Stimulated activated CD8-positive, alpha-beta memory T cell treated with anti-CD3 and anti-CD28 coated beads, Interleukin-2, amount 100 ng/mL, for 48 hours (primary cell): ENCODE measurements at places on chromosomes 3 and 15.
A peak's percentile ranks its signal among the peaks of the same experiment; 100 is the strongest.

GRCh38 chr3:76859596-76859995, 180.3 kb upstream of the ROBO2 start:
- DNase-seq, result no peak

- DNase-seq, result no peak
These were observed 2.8 kb upstream of the DNAH1 start for GRCh38 chr3:52313188-52313773.

GRCh38 chr3:12902181-12902999, 61.0 kb upstream of the RPL32 start:
- DNase-seq, result no peak

GRCh38 chr15:25374143-25374542, 64.7 kb downstream of the UBE3A start:
- no peak for DNase-seq

DNA sequence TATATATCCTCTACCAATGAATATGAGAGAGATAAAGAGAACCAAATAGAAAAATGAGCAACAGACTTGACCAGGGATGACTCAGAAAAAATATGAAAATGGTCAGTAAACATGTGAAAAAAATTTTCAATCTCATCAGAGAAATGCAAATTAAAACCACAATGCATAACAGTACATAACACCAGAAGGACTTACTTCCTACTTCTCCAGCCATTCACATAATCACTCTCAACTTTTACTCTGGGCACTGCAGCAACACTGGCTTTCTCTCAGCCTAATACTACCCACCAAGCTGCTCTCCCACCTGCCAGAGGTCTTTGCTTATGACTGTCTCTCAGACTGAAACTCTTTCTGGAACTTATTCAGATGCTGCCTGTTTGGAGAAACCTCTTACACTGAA, 49.4 kb downstream of the DPH6 start:
- DNase-seq, result no peak

- DNase-seq, result no peak
These were observed 430.6 kb downstream of the FOXP1 start for GRCh38 chr3:71152892-71153265.

DNA sequence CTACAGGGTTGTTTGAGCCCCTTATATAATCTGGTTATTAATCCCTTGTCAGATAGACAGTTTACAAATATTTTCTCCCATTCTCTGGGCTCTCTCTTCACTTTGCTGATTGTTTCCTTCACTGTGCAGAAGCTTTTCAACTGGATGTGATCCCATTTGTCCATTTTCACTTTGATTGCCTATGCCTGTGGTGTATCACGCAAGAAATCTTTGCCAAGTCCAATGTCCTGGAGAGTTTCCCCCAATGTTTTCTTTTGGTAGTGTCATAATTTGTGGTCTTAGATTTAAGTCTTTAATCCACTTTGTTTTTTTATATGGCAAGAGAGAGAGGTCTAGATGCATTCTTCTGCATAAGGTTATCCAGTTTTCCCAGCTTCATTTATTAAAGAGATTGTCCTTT, 40.7 kb downstream of the XXYLT1 start:
- DNase-seq, result no peak

DNA sequence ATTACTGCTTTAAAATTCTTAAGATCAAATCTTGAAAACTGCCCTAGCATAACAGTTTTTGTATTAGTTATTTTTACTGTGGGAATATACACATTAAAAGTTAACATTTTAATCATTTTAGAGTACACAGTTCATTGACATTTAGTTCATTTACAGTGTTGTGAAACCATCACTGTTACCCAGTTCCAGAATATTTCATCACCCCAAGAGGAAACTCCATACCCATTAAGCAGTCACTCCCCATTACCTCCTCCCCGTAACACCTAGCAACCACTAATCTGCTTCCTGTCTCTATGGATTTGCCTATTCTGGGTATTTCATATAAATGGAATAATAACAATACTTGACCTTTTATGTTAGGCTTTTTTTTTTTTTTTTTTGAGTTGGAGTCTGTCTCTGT, 164.1 kb upstream of the LRRFIP2 start:
- DNase-seq, result no peak

DNA sequence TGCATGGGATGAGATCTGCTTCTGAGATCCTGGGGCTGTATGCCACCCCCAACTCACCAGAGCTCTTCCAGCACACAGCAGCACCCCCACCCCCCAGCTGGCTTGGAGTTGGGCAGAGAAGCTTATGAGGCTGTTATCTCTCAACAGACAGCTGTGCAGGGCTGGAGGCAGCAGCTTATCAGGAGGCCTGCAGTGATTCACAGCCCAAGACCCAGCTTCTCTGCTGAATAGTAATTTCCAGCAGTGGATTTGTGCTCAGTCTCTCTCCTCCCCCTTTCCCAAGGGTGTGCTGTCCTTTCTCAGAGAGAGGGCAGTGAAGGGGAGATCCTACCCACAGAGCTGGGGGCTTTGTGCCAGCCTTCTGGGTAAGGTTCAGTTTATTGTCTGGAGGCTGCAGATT, 2.1 kb downstream of the RPP25 start:
- DNase-seq, result no peak

GRCh38 chr3:184184546-184185230, 1.3 kb upstream of the ABCF3 start:
- DNase-seq, result no peak

DNA sequence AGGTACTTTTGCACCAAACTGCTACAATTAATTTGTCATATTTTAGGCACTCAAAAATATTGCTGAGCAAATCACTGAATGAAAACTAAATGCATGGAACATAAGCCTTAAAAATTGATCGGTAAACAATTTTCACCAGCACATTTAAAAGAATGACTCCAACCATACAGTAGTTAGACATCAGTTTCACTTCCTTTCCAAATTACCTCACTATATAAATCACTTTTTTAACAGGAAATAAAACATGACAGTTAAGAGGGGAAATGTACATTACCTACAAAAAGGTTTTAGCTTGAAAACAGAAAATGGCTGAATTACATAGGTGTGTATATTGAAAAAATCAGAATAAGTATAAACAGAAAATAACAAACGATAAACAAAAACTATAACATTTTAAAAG, 108.4 kb downstream of the SERPINI1 start:
- DNase-seq, result no peak

GRCh38 chr3:101102678-101103296, 109.6 kb upstream of the ABI3BP start:
- no peak for DNase-seq

DNA sequence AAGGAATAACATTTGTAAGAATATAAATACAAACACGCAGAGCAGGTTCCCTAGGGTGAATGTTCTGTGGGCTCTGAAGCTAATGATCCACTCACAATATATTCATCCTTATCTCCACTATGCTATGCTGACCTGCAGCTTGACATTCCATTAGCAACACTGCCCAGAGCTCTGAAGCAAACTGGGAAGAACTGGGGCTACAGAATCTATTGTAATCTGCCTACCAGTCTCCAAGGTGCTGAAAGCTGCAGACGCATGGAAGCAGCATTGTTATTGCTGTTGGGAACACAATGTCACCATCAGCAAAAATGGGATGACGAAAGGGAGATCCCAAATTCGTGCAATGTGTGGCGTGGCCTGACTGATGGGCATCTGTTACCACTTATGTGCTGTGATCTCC, 316.7 kb upstream of the RORA start:
- DNase-seq, result no peak

GRCh38 chr3:98323425-98323824, 30.2 kb upstream of the OR5K4 start:
- no peak for DNase-seq

- peak; percentile 23 for DNase-seq
These were observed 30.3 kb downstream of the CDC25A start for GRCh38 chr3:48157950-48158376.

DNA sequence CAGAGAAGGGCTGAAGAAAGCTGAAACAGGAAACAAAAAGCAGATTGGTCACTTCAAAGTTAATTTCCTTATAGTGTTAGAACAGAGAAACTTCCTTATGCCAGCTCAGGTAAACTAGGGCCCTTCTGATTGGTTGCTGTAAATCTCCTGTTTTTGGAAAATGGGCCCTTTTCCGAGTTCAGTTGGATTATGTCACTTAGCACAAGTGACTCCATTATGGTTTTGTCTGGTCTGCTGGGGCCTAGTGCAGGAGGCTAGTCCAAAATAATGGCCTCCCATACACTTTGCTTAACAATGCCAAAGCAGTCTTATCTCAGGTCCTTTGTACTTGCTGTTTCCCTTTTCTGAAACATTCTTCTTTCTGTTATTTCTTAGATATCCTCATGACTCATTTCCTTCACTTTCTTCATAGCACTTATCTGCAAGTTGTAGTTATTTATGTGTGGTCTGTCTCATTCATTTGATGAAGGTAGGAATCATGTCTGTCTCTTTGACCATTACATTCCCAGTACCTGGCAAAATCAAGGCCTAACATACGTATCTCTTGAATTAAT, 7.7 kb upstream of the DCP1A start:
- no peak for DNase-seq

- DNase-seq, result no peak
These were observed 102.0 kb downstream of the TBC1D2B start for GRCh38 chr15:77975332-77976094.

DNA sequence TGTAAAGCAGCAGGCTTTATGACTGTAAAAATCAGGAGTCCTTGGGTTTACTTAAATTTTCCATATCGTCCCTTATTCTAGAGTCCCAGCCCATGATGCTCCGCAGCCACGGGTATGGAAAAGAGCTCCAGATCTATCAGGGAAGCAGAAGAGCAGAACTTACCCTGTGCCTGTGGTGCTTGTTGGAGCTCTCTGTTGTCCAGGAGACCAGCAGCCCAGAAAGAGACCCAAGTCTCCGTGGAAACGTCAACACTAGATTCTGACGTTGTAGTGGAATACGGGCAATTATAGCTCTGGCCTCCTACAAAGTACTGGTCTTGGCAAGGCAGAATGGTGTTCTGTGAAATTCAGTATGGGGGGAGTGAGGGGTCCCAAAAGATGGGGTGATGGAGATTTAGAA, 2.0 kb downstream of the GMNC start:
- no peak for DNase-seq

- DNase-seq, result no peak
These were observed 16.7 kb upstream of the GMPPB start for GRCh38 chr3:49740427-49740826.

DNA sequence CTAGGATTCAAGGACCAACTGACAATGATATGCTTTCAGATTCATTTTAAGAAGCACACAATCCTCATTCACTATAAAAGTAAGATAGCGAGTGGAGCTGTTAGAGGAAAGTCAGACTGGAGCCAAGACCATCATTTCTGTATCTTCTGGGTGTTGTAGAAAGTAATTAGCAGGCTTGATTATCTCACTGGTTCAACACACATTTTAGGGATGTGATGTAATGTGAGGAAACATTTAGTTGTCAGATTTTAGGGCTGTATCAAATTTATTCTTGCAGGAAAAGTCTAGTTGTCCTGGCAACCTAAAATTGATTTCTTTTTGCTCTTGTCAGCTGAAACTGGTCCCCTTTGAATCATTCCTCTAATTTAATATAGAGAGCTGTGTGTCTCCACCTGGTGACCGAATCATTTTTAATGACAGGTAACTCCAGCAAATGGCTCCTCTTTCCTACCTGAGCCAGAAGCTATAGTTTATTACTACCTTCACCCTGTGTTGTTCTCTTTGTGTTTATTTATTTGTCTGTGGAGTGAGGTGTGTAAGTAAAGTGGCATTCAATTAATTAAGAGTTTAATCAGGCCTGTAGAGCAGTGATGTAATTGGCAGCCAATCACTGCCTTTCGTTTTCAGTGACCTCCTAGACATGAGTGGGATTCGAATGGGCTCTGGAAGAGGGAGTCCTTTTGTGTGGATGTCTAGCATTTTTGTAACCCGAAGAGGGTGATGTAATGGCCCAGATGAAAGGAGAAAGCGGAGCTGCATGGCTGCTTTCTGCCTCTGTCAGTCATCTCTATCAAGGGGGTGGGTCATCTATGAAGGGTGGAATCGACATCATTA, 125.8 kb downstream of the LPP start:
- DNase-seq, result no peak

DNA sequence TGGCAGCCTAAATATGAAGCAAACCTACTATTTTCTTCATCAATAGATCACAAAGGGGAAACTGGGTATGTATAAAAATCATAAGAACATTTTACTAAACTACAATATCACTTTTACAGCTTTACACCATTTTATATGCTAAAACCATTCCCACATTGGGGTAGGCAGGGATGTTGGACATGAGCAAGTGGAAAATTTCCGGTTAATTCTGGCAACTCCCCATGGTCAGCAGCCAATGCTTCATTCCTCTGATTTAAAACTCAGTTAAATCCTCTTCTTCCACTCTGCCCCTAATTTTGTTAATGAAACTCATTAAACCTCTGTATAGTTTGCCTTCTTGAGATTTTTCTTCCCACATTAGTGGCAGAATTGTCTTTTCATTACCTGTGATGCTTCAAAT, 552.5 kb upstream of the NECTIN3 start:
- no peak for DNase-seq

DNA sequence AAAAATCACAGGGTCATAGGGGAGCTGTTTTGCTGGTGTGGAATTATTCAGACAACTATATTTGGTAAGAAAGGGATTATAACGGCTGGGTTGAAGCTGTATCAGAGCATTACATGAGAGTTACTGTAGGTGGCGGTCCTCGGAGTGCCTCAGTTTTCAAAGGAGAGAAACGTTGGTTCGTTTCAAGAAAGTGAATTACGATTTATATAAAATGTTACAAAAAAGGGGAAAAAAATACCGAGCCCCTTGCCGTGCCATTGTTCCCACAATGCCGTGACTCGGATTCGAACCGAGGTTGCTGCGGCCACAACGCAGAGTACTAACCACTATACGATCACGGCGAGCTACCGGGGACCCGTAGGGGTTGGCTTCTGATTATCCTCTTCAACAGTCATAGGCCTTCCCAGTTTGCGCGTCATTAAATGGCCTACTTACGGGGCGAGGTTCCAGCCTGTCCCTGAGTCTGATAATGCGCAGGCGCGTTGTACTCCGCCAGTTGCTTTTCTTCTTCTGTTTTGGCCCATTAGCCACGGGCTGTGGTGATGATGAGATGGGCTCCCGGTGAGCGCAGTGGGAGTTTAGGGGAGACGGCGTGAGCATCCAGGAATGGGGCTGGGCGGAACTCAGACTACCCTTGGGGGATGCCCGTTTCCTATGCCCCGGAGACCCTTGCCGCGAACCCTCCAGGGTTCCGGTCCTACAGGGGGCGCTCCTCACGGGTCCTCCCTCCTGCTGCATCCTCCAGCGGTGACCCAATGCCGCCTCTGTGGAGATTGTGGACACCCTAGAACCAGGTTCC, 10.8 kb upstream of the SHF start:
- DNase-seq, result peak; percentile 67

- DNase-seq, result peak; percentile 46
These were observed 34.3 kb downstream of the SEC22C start for GRCh38 chr3:42547401-42547945.

DNA sequence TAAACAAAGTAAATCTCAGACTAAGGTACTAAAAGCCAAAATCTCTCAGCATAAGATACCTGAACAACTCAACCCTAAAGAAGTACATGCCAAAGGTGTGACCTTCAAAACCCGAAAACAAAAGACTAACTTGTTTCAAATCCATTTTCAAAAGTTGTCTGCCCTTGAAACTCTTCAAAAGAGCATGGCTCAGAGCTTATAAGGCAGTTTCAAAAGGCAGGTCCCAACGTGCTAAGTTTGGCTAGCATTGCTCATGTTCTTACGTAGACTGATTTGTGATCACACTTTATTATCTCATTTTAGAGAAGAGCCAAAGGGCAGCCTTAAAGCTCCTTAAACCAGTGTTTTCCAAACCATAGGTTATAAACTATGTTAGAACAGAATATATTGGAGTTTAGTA, 112.2 kb downstream of the FEZF2 start:
- DNase-seq, result no peak

- no peak for DNase-seq
These were observed 15.6 kb downstream of the SNAP23 start for GRCh38 chr15:42511007-42511391.

- DNase-seq, result no peak
These were observed 25.1 kb upstream of the CD200R1L start for GRCh38 chr3:112871735-112872134.
